ENCODE measurements at places on chromosomes 4 and X.

- peak; percentile 68 for DNase-seq
Observed at GRCh38 chrX:101931488-101932248, at the start of gene ZMAT1. ZMAT1 (minus strand) TSS chrX:101932027; CDS start chrX:101932008, 19 bp downstream.

- DNase-seq, result no peak
Observed at GRCh38 chr4:105116616-105117319, 29.9 kb upstream of the TET2 start.

DNA sequence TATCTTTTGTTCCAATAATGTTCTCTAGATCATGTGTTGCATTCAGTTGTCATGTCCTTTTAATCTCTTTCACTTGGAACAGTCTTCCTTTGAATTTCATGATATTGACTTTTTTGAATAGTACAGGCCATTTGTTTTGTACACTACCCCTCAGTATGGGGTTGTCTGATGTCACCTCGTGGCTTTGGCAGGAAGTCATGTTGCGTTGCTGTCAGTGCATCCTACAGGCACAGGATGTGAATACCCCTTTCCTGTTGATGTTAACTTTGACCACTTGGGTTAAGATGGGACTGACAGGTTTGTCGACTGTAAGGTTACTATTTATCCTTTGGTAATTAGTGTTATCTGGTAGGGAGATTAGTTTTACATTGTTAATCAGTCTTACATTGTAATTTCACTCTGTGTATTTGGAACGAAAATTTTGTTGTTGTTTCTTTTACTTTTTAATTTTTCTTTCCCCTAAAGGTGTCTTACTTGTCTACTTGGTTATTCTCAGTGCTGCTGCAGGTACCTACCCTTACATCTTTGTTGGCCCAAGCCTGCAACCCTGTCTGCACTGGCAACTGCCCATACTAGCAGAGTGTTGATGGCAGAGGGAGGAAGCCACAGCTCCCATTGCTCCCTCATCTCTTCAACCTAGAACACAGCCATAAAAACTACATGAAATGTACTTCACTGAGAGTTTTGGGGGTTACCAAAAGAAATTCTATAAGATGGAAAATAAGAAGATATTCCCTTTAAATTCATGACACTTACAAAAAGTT is 14.7 kb upstream of the ATP8A1 start:
- DNase-seq, result no peak

DNA sequence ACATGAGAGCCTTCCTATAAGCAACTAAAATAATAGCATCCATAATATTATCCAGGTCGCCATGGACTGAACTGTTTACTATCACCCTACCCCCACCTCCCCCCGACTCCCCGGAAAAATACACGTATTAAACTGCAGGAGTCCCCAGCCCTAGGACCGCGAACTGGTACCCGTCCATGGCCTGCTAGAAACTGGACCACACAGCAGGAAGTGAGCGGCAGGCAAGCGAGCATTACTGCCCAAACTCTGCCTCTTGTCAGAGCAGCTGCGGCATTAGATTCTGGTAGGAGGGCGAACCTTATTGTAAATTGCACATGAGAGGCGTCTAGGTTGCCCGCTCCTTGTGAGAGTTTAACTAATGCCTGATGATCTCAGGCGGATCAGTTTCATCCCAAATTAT is 405.8 kb upstream of the ADGRL3 start:
- DNase-seq, result no peak

- DNase-seq, result peak; percentile 39
Observed at GRCh38 chrX:101462892-101463291, 22.4 kb upstream of the ARMCX4 start.

GRCh38 chr4:151276787-151277562 is at the start of gene PRSS48:
PRSS48 (plus strand) TSS chr4:151277161; CDS start chr4:151277173, 12 bp downstream.
- peak; percentile 54 for DNase-seq

GRCh38 chr4:3232001-3232400 is 17.0 kb upstream of the MSANTD1 start:
- DNase-seq, result no peak

DNA sequence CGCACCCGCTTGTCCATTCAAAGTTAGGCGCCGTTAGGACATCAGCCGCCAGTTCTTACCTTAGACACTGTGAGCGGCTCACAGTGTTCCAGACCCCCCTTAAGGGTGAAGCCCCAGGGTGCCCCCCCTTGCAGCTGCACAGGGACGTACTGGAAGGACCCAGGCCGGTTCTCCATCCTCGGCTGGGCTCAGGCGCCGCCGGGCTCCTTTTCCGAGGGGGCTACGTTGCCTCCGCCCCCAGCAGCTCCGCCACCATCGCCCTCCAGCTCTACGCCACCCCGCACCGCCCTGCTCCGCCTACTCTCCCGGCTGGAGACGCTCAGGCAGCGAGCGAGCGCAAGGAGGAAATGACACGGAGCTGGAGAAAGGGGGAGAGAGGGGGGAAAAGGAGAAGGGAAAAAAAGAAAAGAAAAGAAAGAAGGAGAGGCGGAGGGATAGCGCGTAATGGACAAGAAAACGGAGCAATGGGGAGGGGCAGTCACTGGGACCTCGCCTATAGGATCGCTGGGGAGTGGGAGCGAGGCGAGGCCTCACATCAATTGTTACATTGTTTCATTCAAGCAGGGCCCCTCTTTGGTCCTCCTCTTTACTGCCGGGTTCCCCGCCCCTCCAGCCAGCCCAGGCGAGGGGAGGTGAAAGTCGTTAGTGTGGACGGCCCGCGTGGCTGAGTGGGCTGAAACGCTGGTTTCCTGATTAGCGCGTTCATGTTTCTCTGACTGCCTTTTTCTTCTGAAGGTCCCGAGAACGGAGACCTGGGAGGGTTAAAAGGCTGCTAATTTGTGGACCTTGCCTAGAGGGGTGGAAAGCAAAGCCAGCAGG is at the start of gene SHROOM4:
Gene SHROOM4, minus strand, starts transcription at position 352 of the 819 bp plus-strand sequence. Its CDS starts 176 bp downstream, at position 176.
- DNase-seq, result peak; percentile 48

GRCh38 chr4:143514497-143514896 is 995 bp downstream of the SMARCA5 start:
- peak; percentile 48 for DNase-seq

GRCh38 chrX:70001269-70001668 is 48.5 kb downstream of the AWAT2 start:
- peak; percentile 7 for DNase-seq

GRCh38 chr4:154727540-154727939 is 16.3 kb upstream of the LRAT start:
- no peak for DNase-seq

DNA sequence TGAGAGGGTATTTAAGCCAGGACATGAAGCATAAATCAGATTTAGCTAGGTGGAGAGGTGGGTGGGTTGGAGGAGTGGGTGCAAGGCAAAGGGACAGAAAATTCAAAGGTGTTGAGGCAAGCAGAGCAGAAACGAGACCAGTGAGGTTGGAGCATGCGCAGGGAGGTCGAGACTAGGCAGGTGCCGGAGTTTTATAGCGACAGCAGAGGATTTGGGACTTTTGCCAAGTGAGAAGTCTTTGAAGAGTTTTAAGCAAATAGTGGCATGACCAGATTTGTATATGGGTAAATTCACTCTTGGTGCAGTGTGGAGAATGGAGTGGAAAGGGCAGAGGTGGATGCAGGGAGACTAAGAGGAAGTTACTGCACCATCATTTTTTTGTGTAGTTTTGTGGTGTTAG is 107.0 kb upstream of the TLR2 start:
- no peak for DNase-seq

DNA sequence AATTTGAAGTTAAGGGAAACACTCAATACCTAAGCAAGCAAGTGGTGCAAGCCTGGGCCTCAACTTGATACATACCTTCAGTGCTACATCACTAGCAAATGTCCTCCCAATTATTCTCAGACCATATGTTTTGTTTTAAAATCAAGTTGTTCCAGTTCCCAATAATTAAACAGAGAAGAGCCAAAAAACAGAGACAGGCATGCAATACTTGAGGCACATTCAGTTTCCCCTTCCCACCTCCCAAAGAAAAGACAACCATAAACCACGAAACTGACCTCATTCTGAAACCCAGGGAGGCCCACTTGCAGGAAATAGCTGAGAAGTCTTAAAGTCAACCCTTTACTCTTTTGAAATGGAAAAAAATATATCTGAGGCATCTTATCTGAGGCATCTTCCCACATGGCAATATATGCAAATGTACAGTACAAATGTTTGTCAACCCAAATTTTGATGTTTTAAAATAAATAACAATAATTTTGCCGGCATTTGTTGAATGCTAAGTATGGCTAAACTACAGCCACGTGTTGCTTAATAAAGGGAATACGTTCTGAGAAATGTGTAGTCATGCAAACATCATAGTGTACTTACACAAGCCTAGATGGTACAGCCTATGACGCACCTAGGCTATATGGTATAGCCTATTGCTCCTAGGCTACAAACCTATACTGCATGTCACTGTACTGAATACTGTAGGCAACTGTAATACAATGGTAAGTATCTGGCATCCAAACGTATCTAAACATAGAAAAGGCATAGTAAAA is 147.5 kb downstream of the TSPAN5 start:
- peak; percentile 93 for DNase-seq

- peak; percentile 49 for DNase-seq
Observed at GRCh38 chr4:123449780-123450179, 53.2 kb downstream of the SPRY1 start.

Data from fibroblast of mammary gland (primary cell).